ENCODE measurements at places on chromosomes 6 and 20. TPM values are rescaled to one million over a fixed set of nuclear protein-coding genes. Genes with fewer than 3 reads are reported as not detected.
A peak's percentile ranks its signal among the peaks of the same experiment; 100 is the strongest.

DNA sequence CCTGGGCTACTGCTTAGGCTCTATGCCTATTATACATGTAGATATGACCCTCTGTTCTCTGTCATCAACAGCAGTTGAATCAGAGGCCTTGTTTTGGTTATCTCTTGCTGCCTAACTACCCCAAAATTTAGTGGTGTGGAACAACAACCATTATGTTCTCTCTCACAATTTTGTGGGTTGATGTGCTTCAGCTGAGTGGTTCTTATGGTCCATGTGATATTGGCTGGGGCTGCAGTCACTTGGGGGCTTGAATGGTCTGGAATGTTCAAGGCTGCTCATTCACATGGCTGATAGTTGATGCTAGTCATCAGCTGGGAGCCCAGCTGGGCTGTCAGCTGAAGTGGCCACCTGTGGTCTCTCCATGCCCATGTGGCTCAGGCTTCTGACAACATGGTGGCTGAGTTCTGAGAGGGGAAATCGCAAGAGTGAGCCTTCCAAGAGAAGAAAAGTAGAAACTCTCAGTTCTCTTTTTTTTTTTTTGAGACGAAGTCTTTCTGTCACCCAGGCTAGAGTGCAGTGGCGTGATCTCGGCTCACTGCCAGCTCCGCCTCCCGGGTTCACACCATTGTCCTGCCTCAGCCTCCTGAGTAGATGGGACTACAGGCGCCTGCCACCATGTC, 47.8 kb downstream of the SHLD1 start:
- no peaks in the 10 kb centered on the region for H3K4me1 ChIP-seq
- DNase-seq = no peak
- no peaks in the 10 kb centered on the region for H3K27me3 ChIP-seq
- H3K4me3 ChIP-seq = no peak overlapping the region

DNA sequence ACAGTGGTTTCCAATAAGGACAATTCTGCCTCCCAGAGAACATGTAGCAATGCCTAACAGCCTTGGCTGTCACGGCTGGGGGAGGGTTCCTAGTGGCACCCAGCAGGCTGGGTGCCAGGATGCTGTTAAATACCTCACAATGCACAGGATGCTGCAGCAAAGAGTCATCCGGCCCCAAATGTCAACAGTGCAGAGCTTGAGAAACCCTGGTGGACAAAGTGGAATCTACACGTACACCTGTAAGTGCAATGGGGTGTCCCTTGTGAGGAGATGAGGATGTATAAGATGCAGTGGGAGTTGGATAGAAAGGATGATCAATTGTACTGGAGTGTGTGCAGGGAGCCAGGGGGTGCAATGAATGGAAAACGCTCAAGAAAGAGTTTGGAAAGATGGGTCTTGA, 142.4 kb downstream of the FNDC1 start:
- peaks cover 16% of the 10 kb centered on the region for H3K4me1 ChIP-seq
- no peak overlapping the region for H3K27ac ChIP-seq
- no peaks in the 10 kb centered on the region for H3K36me3 ChIP-seq
- no peak for DNase-seq

GRCh38 chr6:44642870-44643522, 255.5 kb downstream of the CDC5L start:
- H3K27me3 ChIP-seq = no peaks in the 10 kb centered on the region
- no peaks in the 10 kb centered on the region for H3K36me3 ChIP-seq
- no peak for DNase-seq
- H3K27ac ChIP-seq = no peak overlapping the region
- H3K4me3 ChIP-seq = no peak overlapping the region

DNA sequence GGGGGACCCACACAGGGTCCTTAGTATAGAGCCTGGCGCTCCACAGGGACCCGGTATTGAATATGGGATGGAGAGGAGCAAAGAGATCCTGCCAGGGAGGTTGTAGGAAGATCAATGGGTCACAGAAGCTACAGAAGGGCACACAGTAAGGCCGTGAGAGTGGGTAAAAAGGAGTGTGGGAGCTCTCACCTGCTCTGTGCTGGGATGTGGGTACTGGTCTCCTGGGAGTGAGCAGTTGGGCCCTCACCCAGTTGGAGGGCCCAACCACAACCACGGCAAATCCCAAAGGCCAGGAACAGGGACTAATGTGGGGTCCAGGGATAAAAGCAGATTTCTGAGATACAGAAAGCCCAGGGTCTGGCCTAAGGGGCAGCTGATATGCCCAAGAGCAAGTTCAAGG, 73.4 kb upstream of the RNF24 start:
- H3K36me3 ChIP-seq = no peaks in the 10 kb centered on the region
- no peak overlapping the region for H3K4me3 ChIP-seq
- no peak overlapping the region for H3K27ac ChIP-seq
- no peaks in the 10 kb centered on the region for H3K27me3 ChIP-seq
- DNase-seq = no peak
- H3K4me1 ChIP-seq = no peaks in the 10 kb centered on the region

DNA sequence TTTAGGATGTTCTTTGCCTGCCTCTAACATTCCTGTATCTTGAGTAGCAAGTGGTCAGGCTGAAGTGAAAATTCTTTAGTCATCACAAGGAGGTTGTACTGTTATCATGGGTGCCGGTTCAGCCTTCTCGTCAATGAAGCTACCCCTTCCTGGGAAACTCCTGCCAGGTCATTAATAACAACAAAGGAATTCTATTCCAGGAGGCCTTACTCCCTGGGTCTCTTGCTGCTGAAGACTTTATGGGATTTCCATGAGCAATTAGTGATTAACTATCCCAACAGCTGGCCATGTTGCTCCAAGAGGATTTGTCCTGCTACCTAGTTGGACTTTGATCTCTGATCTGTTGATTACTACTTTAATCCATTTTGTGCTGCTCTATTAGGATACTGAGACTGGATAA, 62.7 kb upstream of the ELOVL5 start:
- no peaks in the 10 kb centered on the region for H3K27me3 ChIP-seq
- no peak overlapping the region for H3K4me3 ChIP-seq
- no peak overlapping the region for H3K27ac ChIP-seq
- no peaks in the 10 kb centered on the region for H3K36me3 ChIP-seq

- DNase-seq = no peak
- no peak overlapping the region for H3K4me3 ChIP-seq
- peaks cover 2% of the 10 kb centered on the region for H3K27me3 ChIP-seq
- no peaks in the 10 kb centered on the region for H3K36me3 ChIP-seq
- no peaks in the 10 kb centered on the region for H3K4me1 ChIP-seq
These were observed 141.0 kb downstream of the TBXT start for GRCh38 chr6:166026586-166027126.

DNA sequence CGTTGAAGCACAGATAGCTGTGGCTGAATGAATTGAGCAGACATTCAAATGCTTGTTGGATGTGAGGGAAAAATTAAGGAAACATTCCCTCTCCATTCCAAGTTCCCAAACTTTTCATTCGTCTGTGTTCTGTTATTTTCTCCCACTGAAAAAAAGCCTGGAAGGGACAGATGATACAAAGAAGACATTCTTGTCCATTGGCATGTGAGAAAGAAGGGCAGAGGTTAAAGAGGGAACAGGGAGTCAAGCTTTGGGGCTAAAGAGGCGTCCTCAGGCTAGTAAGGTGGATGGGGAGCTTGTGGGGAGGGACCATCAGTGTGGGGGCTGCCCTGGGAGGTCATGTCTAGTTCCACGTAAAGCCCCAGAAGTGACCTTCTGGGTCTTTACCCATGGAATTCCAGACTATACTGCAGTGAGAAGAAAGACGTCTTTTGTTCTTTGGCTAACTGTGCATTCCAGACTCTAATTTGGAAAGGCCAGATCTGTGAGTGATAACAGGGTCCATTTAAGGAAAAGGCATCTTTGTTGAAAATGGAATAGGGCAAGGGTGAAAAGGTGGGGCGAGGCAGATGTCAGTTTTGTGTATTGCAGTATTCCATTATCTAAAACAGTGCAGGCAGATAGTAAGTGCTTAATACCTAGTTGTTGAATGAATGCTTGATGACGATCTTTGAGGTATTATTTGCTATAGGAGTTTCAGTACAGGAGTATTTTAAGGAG, 117.5 kb downstream of the SOX4 start:
- no peaks in the 10 kb centered on the region for H3K36me3 ChIP-seq
- DNase-seq = no peak
- H3K27ac ChIP-seq = no peak overlapping the region
- no peaks in the 10 kb centered on the region for H3K27me3 ChIP-seq
- H3K4me1 ChIP-seq = peaks cover 8% of the 10 kb centered on the region

- no peaks in the 10 kb centered on the region for H3K36me3 ChIP-seq
- no peaks in the 10 kb centered on the region for H3K27me3 ChIP-seq
- DNase-seq = no peak
These were observed 5.1 kb downstream of the FAM120B start for GRCh38 chr6:170311696-170312095.

GRCh38 chr20:11020712-11021111, 346.9 kb upstream of the JAG1 start:
- no peak overlapping the region for H3K27ac ChIP-seq
- no peak overlapping the region for H3K4me3 ChIP-seq
- H3K36me3 ChIP-seq = no peaks in the 10 kb centered on the region
- no peaks in the 10 kb centered on the region for H3K27me3 ChIP-seq

GRCh38 chr6:154622618-154623336, 110.4 kb upstream of the SCAF8 start:
- H3K4me3 ChIP-seq = no peak overlapping the region
- H3K4me1 ChIP-seq = no peaks in the 10 kb centered on the region
- no peaks in the 10 kb centered on the region for H3K27me3 ChIP-seq
- no peaks in the 10 kb centered on the region for H3K36me3 ChIP-seq
- DNase-seq = no peak
- no peak overlapping the region for H3K27ac ChIP-seq

- H3K4me1 ChIP-seq = peaks cover 3% of the 10 kb centered on the region
- H3K27me3 ChIP-seq = no peaks in the 10 kb centered on the region
- H3K27ac ChIP-seq = peak overlapping the region; percentile 99
- peak; percentile 71 for DNase-seq
These were observed 1.1 kb upstream of the PHF10 start for GRCh38 chr6:169725125-169726048.

DNA sequence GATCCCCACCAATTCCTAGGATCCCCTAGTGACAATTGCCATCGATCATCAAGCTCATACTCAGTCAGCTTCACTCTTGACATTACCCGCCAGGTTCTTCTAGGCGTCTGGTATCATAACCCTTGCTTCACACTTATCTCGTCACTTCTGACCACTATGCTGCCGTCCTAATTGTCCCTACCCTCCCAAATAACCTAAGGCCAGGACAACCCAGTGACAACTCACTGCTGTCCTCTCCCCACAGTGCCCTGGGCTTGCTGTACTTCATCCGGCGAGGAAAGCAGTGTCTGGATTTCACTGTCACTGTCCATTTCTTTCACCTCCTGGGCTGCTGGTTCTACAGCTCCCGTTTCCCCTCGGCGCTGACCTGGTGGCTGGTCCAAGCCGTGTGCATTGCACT, 3.7 kb downstream of the SYS1 start:
- H3K36me3 ChIP-seq = peaks cover 27% of the 10 kb centered on the region
- H3K4me1 ChIP-seq = peaks cover 11% of the 10 kb centered on the region
- H3K27ac ChIP-seq = no peak overlapping the region
- DNase-seq = no peak
- no peak overlapping the region for H3K4me3 ChIP-seq

GRCh38 chr6:137471497-137471896, 22.7 kb downstream of the OLIG3 start:
- no peak for DNase-seq
- no peaks in the 10 kb centered on the region for H3K36me3 ChIP-seq
- H3K4me3 ChIP-seq = no peak overlapping the region
- no peak overlapping the region for H3K27ac ChIP-seq
- no peaks in the 10 kb centered on the region for H3K4me1 ChIP-seq

DNA sequence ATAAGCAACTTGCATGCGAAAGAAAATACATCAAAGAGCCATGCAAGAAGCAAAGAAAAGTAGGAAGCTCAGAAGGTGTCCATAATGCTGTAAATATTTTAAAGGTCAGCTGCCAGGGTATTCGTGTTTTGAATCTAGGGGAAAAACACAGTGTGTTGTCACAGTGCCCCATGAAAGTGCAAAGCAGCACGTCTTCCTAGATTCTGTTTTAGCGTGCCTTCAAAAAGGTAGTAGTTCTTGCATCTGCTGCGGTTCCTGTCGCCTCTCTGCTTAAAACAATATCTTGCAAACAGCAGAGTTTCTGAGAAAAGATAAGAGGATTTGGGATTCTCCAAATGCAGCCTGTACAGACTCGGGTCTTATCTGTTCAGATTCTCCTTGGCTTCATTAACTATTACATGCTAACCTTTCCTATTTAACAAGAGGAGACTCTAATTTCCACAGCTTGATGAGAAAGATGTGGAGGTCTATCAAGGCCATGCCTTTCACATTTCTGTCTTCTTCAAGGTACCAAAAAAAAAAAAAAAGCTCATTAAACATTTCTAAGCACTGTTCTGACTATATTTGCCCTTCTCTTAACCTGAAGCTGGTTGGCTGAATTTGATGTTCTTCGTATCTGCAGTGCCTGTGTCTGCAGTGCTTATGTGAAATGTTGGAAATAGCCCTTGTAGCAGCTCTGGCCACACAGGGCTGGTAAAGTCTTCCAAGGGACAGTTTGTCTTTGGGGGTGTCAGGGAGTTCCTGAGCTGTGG, 297.5 kb downstream of the ADGB start:
- no peak for DNase-seq
- no peaks in the 10 kb centered on the region for H3K27me3 ChIP-seq
- no peak overlapping the region for H3K4me3 ChIP-seq
- H3K36me3 ChIP-seq = no peaks in the 10 kb centered on the region

- no peak for DNase-seq
- no peaks in the 10 kb centered on the region for H3K27me3 ChIP-seq
- no peak overlapping the region for H3K4me3 ChIP-seq
- no peak overlapping the region for H3K27ac ChIP-seq
These were observed 3.4 kb downstream of the ASF1A start for GRCh38 chr6:118897386-118897785.

DNA sequence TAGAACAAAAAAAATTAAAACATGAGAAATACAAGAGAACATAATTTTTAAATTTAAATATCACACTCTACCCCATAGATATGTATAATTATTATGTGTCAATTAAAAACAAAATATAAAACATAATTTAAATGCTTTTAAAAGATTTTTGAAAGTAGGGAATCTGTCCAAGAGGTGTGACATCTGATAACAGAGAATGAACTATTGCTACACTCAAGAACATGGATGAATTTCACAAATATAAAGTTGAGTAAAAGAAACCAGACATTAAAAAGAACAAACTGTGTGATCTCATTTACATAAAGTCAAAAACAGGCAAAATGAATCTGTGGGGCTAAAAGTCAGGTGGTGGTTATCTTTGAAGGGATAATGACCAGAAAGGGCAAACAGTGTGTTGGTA, 106.5 kb upstream of the COL21A1 start:
- no peak for DNase-seq
- no peaks in the 10 kb centered on the region for H3K27me3 ChIP-seq
- H3K27ac ChIP-seq = no peak overlapping the region
- H3K4me3 ChIP-seq = no peak overlapping the region
- H3K36me3 ChIP-seq = no peaks in the 10 kb centered on the region

The C20orf144 gene
- total RNA-seq = not detected

The TP53INP2 gene
- total RNA-seq = 19.5 TPM

The ECT2L gene
- total RNA-seq = 15.3 TPM

The FOXQ1 gene
- 2.0 TPM for total RNA-seq

The SOX18 gene
- total RNA-seq = 12.1 TPM

Measured in lung (tissue), 17 donors.